ENCODE measurements at places on chromosomes 12 and 14.

DNA sequence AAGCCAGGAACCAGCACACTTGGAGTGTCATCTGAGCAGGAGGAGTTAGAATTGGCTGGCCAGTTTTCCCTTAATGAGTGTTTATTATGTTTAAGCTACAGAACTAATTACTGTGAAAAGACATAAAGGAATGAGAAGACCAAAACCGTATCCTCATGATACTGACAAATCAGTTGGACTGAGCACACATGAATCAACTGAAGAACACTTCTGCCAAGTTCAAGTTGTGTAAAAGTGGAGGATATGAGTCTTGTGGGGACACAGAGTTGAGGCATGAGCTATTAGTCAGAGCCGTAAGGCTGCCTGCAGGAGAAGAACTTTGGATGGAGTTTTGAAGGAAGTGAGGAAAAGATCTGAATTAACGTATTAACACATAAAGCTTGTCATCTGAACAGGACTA lies 43.1 kb downstream of the HMGA2 start:
- no peak for DNase-seq

- DNase-seq, result no peak
Measured at GRCh38 chr12:29234965-29235626, 86.0 kb downstream of the FAR2 start.

DNA sequence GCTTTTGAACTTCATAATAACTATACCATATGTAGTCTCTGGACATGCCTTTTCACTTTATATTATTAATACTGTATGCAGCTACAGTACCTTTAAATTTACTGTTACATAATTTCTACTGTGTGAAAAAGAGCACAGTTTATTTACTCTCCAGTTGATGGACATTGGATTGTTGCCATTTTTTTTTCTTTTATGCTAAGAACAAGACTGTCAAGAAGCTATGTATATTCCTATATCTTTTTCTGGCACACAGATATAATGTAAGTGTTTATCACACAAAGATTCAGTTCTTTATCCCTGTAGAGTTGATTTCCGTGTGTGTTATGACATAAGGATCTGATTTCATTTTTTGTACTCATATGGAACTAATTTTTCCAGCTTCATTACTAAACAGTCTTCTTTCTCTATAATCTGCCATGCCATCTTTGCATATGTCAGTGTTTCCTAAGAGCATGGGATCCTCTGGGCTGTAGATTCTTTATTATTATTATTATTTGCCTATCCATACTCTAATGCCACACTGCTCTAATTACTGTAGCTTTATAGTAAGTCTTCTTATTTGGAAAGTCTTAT lies 593.0 kb upstream of the ATP2B1 start:
- DNase-seq, result no peak

DNA sequence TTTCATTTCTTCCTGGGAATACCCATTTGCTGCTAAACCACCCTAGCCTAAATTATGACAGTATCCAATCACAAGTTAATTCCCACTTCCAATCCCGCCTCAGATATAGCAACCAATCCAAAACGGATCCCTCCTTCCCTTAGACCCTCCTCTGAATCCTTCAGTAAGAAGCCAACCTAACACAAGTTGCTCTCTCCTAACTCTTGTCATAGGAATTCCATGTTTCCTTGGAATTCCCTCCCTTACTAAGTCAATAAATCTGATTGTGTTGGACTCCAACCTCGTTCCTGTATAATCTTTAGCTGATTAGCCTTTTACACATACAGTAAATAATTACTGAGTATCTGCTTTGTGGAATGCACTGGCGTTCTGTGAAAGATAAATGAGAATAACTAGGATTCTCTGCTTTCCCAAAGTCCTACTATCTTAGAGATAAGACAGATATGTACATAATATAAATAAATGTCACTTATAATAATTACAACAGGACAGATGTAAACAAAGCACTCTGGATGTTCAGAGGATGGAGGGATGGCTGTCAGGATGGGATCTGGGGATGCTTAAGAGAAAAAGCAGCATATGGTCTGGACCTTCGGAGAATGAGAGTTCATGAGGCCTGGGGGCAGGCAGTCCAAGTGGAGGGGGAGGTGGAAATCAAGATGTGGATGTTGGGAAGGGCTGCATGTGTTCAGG lies 185.8 kb upstream of the SOX5 start:
- no peak for DNase-seq

- DNase-seq, result no peak
Measured at GRCh38 chr12:43880547-43880946, 44.7 kb downstream of the TMEM117 start.

Measured in nucleus accumbens (tissue), 56 donors.